Right lung (tissue), 10 donors: ENCODE measurements at places on chromosomes 4 and X.

DNA sequence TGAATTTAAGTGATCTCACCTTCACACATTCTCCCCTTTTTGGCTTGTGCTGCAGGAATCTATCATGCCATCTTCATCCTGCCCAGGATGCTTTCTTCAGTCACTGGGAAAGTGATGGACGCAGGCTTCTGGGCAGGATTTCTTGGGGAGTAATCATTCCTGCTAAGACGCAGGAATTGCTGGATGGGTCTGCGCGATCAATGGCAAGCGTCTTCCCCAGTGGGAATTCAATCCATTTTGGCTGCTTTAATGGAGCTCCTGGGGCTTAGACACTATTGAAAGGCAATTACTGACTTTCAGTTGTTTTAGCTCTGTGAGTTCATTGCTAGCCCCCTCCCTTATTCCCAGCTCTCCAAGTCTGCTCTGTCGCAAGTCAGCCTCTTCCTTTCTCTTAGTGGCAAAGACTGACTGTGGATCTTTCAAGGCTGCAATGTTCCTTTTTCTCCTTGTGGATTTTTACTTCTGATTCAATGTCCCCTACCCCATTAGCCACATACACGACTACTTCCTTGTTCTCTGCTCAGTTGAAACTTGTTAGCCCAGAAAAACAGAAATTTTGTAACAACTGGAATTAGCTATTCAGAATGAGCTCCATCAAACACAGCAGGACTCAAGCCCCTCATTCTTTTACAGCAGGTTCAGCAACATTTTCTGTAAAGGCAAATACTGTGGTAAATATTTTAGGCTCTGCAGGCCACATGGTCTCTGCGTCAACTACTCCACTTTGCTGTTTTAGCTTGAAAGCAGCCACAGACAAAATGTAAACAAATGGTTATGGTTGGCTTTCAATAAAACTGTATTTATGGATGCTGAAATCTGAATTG lies 154.9 kb downstream of the ASB9 start:
- DNase-seq, result no peak

DNA sequence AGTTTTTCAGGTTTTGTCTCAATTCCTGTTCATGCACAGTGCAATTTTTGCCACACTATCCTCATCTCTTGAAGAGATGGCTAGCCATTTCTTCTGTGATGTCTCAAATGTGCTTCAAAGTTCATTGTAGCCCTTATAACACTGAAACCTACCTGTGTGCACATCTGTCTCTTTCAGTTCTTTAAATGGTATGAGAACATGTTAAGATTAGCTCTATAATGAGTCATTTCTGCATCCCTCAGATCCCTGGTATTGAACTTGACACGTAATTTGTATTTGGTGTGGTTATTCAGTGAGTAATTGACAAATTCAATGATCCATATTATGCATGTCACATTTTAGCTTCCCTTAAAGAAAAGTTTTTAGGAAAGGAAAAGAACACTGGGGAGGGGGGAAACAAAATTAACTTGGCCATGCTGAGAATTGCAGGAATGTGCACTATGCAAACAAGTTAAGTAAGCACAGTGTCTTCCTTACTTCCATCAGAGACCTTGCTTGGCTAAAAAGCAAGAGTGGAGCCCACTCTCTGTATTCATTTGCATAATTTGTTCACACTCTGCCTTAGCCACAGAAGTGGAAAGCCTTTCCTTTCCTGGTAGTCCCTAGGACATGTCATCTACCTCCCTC lies 659.8 kb upstream of the MAGEB2 start:
- DNase-seq, result no peak

DNA sequence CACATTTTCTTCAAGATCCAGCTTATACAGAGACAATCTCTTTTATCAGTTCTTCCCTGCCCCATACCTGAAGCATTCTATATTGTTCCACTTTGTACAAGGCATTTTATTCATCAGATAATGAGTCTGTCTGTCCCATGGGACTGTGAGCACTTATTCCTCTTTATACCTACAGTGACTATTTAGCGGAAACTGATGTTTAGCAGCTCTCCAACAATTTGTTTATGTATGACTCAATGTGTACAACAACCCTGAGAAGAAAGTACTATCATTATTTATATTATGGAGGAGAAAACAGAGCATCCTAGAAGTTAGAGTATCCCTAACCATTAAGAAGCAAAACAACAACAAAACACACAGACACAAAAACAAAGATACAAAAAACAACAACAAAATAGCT lies 306.5 kb downstream of the PRDM5 start:
- DNase-seq, result no peak

DNA sequence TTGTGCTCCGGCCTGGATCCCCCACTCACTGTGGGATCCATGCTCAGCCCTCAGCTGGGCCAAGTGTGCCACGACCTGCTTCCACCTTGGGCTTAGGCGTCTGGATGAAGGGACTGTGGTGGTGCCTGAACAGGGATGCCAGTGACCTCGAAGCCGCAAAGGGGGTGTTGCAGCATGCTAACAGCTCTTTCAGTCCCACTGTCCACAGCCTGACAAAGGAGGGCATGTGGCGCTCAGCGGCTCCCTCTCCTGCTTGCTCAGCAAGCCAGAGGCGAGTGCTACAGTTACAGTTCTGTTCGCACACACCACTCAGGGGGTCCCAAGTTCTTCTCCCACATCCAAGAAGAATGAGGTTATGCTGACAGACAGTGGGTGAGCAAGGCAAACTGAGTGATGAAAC lies 5.2 kb upstream of the IGBP1 start:
- no peak for DNase-seq

DNA sequence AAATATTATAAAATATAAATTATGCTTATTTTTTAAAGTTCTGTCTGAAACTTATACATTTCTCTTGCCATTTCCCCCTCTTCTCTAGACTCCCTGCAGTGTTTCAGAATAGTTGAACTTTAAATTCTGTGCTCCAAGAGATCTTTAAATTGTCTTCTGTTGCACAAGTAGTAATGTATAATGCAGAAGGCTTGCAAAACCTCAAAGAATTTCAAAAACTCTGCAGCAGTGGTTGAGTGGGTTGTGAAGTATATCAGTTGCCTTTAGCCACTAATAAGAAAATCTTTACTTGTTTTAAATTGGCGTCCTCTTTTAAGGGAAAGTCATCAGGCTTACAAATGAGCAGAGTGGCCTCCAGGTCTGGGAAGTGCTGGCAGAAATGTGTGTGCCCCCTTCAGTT lies 1153.3 kb upstream of the PABPC4L start:
- DNase-seq, result no peak

GRCh38 chr4:15920723-15921591 lies 17.6 kb downstream of the FGFBP1 start:
- DNase-seq, result no peak

GRCh38 chrX:125203737-125204578 lies 115.7 kb upstream of the TEX13C start:
- no peak for DNase-seq

DNA sequence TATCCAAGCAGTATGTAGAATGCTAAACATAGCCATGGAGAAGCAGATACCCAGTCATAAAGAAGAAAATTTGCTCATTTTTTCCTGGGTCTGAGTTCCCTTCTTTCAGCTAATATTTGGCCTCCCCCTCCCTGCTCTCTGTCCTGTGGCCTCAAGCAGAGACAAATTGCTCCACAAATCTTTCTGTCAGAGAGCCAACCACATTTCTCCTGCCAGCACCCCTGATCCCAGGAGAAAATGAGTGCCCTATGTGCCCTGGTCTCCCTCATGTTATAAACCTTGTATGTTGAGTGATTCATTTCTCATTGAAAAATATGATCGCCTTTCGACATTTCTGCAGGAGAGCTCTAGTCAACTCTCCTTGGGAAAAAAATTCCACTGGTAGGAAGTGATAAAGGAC lies 82.0 kb downstream of the TMEM156 start:
- no peak for DNase-seq

DNA sequence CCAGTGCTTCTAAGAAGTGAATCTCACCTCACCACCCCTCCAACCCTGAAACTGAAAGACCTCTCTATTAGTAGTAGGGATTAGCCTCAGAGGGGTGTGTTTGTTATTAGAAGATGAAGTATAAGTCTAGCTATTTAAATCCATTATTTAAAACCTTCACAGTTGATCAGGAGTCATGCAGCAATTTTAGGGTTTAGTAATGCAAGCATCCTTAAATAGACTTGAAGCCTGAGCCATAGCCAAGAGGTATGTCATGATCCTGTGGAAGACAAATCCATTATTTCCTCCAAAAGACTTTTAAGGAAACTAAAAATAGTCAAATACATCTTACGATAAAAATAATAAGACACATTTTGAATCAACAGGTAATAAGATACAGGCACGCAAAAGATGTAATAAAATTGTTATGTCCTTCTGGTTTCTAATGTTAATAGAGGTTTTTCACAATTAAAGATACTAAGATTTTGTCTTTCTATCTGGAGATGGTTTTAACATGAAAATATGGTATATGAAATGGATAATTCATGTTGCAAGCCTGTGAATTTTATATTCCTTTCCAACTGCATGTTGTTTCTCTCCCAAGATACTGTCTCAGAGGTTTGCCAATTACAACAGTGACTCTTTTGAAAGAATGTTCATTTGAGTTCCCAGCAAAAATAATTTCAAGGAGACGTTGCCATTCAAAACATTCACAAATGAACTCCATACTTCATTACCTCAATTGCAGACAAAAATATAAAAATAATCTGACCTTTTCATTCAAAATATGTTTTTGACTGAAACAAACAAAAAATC lies 68.0 kb downstream of the LUZP4 start:
- DNase-seq, result no peak

DNA sequence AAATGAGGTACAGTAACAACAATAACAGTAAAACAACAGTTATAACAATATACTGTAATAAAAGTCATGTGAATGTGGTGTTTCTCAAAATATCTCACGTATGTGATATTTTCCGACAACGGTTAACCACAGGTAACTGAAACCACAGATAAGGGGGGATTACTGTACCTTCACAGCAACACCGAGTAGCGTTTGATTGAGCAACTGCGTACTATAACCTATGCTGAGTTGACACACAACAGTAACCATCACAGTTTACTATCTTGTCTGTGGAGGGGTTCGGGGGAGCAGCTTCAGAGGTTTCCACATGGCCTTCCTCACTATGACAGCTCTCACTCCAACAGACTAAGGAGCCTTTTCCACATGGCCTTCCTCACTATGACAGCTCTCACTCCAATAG lies 13.4 kb downstream of the RBMX2 start:
- no peak for DNase-seq

GRCh38 chrX:56402207-56402606 lies 161.2 kb upstream of the UBQLN2 start:
- DNase-seq, result no peak

DNA sequence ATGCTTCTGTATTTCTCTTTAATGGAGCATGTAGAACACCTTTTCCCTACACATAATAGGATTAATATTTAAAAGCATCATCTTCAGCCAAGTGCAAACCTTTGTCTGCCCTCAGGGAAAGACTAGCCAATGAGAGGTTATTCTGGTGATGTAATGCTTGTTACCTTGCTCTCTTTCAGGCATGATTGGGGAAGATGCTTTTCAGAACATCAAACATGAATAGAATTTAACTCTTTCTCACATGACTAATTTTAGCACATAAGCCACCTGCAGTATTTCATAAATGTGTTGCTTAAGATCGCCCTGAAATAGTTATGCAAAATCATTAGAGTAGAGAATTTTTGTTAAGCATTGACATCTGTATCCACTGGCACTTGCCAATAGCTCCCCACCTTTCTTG lies 10.7 kb upstream of the EPGN start:
- no peak for DNase-seq

GRCh38 chr4:180106122-180106521 lies 2137.1 kb upstream of the TENM3 start:
- DNase-seq, result no peak

- DNase-seq, result no peak
Measured at GRCh38 chrX:2584251-2585157, 83.7 kb upstream of the DHRSX start.

- no peak for DNase-seq
Measured at GRCh38 chr4:109559625-109559982, 442 bp upstream of the MCUB start.

DNA sequence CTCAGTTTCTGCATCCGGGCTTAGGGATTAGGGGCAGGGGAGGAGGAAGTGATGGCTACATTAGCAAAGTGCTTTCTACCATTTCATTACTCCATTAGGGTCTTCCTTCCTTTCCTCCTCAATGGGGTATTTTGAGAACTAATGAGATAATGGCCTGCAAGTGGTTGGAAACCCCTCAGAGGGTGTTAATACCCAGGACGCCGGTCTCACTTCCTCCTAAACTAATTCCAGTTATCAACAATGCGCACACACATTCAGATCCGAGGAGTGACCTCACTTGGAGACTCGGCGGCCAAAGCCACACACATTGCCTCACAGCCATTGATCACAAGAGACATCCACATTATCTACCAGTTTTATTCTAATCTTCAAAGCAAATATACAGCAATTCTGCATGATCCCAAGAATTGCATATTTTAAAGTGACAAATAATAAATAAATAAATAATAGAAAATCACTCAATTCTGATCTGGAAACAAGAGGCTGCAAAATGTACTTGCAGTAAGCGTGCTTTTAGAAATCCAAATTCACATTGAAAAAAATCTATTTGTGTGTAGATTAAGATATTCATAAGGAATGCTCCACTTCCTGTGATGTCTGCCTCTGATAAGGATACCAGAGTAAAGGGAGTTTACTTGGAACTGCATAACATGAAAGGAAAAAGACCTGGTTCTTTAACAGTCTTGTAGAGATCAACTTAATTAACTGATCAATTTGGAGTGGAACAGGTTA lies 329.1 kb downstream of the FBXW7 start:
- DNase-seq, result no peak

DNA sequence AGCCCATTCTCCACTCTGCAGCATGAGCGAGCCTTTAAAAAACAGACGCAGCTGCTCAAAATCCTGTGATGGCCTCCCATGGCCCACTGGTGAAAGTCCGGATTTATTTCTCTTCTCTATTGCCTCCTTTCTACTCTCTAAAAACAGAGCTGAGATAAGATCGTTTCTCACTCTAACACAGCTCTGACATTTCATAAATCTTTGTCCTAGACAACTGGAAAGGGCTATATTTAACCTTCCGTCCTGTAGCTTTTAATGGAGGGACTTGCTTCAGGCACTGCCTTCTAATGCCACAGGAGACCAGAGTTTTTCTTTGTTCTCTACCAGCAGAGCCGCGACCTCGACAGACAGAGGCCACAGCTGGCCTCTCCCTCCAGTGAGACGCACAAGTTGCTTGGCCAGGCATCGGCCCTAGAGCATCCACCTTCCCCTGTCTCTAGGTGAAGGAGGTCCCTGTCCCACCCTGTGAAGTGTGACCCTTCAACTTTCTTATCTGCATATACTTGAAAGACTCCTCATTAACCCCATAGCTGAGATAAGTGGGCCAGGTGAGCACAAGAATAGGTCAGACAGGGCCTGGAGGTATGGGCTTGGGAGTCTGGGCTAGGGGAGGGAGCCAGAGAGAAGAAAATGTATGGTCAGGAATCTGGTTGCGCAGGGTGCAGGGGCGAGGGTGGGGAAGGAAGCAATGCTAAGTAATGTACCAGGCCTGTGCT lies 50.0 kb downstream of the RTL5 start:
- DNase-seq, result no peak

DNA sequence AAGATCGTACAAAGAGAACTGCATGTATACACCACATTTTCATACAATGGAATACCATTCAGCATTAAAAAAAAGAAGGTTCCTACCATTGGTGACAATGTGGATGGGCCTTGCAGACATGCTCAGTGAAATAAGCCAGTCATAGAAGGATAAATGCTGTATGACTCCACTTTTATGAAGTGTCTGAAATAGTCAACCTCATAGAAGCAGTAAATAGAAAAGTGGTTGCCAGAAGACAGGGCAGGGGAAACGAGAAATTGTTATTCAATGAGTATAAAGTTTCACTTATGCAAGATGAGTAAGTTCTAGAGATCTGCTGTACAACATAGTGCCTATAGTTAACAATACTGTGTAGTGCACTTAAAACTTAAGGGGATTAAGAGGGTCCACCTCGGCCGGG lies 257.5 kb upstream of the FTHL17 start:
- DNase-seq, result no peak
